ENCODE measurements at places on chromosomes 2 and 18. TPM values are rescaled to one million over a fixed set of nuclear protein-coding genes. Genes with fewer than 3 reads are reported as not detected.

Gene LRRFIP1
- 132 TPM for total RNA-seq

Gene TMEM198
- 2.9 TPM for total RNA-seq

Gene EN1
- total RNA-seq, result 0.41 TPM

DNA sequence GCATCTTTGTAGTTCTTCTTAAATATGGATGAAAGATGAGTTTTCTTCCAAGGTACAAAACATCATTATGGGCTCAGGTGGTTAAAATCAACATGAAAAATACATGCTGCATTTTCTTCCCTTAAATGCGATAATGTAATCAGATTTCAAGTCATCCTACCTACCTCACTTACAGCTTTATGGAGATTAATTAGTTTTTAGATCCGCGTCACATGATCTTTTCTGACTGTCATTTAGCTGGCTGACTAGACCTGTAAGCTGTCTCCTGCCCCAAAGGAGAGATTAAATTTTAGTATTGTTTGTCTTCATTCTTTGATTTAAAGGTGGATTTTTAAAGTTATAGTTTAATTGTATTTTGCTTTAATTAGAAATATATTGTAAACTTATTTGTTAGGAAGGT, 678.0 kb upstream of the ZEB2 start:
- no peak for DNase-seq

GRCh38 chr2:44579115-44579836, 217.5 kb downstream of the CAMKMT start:
- DNase-seq, result no peak

- no peak for DNase-seq
These were observed 404.1 kb upstream of the ACVR2A start for GRCh38 chr2:147440734-147441133.

GRCh38 chr2:833180-833579, 117.5 kb upstream of the SNTG2 start:
- DNase-seq, result no peak

DNA sequence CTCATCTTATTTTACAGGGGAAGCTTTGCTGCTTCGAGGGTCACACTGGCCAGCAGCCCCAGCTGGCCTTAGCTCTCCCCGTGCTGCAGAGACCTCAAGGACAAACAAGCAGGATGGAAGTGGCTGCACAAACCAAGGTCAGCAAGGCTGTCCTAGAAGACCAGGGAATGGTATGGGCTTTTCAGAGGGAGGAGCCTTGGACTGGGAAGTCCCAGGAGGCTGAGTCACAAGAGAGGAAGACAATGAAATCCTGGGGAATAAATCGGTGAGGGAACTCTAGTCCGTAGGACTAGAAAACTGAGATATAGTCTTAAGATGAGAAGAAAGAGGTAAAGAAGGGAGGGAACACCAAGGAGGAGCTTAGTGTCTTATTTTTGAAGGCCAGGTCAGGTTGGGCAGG, 15.7 kb downstream of the CREG2 start:
- no peak for DNase-seq

GRCh38 chr2:147554521-147555107, 290.2 kb upstream of the ACVR2A start:
- no peak for DNase-seq

All from tongue (tissue), 3 donors.